Hematopoietic multipotent progenitor cell (in vitro differentiated cells): ENCODE measurements at places on chromosomes 13 and 19. TPM values are rescaled to one million over a fixed set of nuclear protein-coding genes. Genes with fewer than 3 reads are reported as not detected.

Gene FUT1
- total RNA-seq, result 1.6 TPM

Gene SIGLEC8
- 0.27 TPM for total RNA-seq

Gene ANGPTL8
- not detected for total RNA-seq

Gene PRR20D
- total RNA-seq, result not detected

Gene GJA3
- total RNA-seq, result not detected

Gene SELENOV
- not detected for total RNA-seq

Gene SPC24
- total RNA-seq, result 6.7 TPM

Gene GAPDHS
- total RNA-seq, result not detected

Gene PODNL1
- under 0.01 TPM for total RNA-seq

Gene POLD1
- 85.6 TPM for total RNA-seq

Gene LHB
- not detected for total RNA-seq

Gene FXYD1
- not detected for total RNA-seq

Gene TMEM221
- total RNA-seq, result under 0.01 TPM

Gene TLE6
- total RNA-seq, result 0.27 TPM

Gene SRRM5
- under 0.01 TPM for total RNA-seq

Gene CYP4F22
- 5.4 TPM for total RNA-seq

Gene KISS1R
- total RNA-seq, result 1.3 TPM

Gene FBXO46
- 19.1 TPM for total RNA-seq

Gene PRR20A
- total RNA-seq, result not detected

Gene STK24
- 24.8 TPM for total RNA-seq

Gene DZIP1
- total RNA-seq, result 0.27 TPM

Gene TNFSF9
- 2.2 TPM for total RNA-seq

Gene EXOC3L2
- 0.54 TPM for total RNA-seq

Gene CLEC17A
- 0.81 TPM for total RNA-seq

Gene ZNF575
- 0.81 TPM for total RNA-seq

Gene LGALS14
- under 0.01 TPM for total RNA-seq

Gene ZNF677
- total RNA-seq, result 11.3 TPM

Gene ZNF135
- 14.8 TPM for total RNA-seq

Gene DPF1
- 6.5 TPM for total RNA-seq

Gene OLFM4
- total RNA-seq, result 0.27 TPM

Gene SULT2A1
- total RNA-seq, result not detected

Gene SSC5D
- 0.27 TPM for total RNA-seq

Gene UBAC2
- 43.4 TPM for total RNA-seq

Gene CRX
- not detected for total RNA-seq

Gene OR7A17
- total RNA-seq, result under 0.01 TPM

Gene TICAM1
- 7.8 TPM for total RNA-seq

Gene CSNK1G2
- total RNA-seq, result 269 TPM

Gene PLPPR3
- 5.9 TPM for total RNA-seq

Gene CGB1
- not detected for total RNA-seq

Gene SH2D3A
- 8.9 TPM for total RNA-seq

Gene SBK2
- total RNA-seq, result under 0.01 TPM

Gene SHISA2
- total RNA-seq, result 0.27 TPM

Gene ZNF790
- 3.5 TPM for total RNA-seq

Gene GPR4
- total RNA-seq, result not detected

Gene LHFPL6
- 6.2 TPM for total RNA-seq

Gene NLRP12
- total RNA-seq, result 2.7 TPM

Gene LMTK3
- total RNA-seq, result 0.54 TPM

Gene ZNF675
- total RNA-seq, result 8.6 TPM

Gene ZNF415
- total RNA-seq, result 4.6 TPM

Gene VMAC
- 25.3 TPM for total RNA-seq

Gene ENOX1
- total RNA-seq, result 0.54 TPM

Gene ZNF813
- total RNA-seq, result 2.2 TPM

Gene LRRC4B
- under 0.01 TPM for total RNA-seq

Gene ZNF581
- 48.5 TPM for total RNA-seq

Gene TMEM190
- not detected for total RNA-seq

Gene MEX3D
- 4.8 TPM for total RNA-seq

Gene CD22
- 11.0 TPM for total RNA-seq

Gene TNNT1
- total RNA-seq, result not detected

Gene RPS19
- 3,007 TPM for total RNA-seq

Gene RNF113B
- total RNA-seq, result under 0.01 TPM
